ENCODE measurements at places on chromosomes 1 and 21. TPM values are rescaled to one million over a fixed set of nuclear protein-coding genes. Genes with fewer than 3 reads are reported as not detected.

The BARHL2 gene
- not detected for total RNA-seq

The FGGY gene
- total RNA-seq: 39.2 TPM

The ERICH3 gene
- not detected for total RNA-seq

The ADORA1 gene
- total RNA-seq: 4.1 TPM

The TNFSF18 gene
- total RNA-seq: not detected

The TAS1R1 gene
- not detected for total RNA-seq

The HES3 gene
- not detected for total RNA-seq

The CTSE gene
- 85.8 TPM for total RNA-seq

The LRRC7 gene
- not detected for total RNA-seq

GRCh38 chr1:234559902-234560676, 49.9 kb downstream of the IRF2BP2 start:
- H3K4me1 ChIP-seq: no peaks in the 10 kb centered on the region
- no peak overlapping the region for H3K27ac ChIP-seq
- no peak overlapping the region for H3K4me3 ChIP-seq
- no peaks in the 10 kb centered on the region for H3K36me3 ChIP-seq
- DNase-seq: no peak

GRCh38 chr1:218946147-218946546, 227.5 kb upstream of the LYPLAL1 start:
- H3K36me3 ChIP-seq: no peaks in the 10 kb centered on the region
- H3K27ac ChIP-seq: no peak overlapping the region
- H3K27me3 ChIP-seq: no peaks in the 10 kb centered on the region
- no peaks in the 10 kb centered on the region for H3K4me1 ChIP-seq

DNA sequence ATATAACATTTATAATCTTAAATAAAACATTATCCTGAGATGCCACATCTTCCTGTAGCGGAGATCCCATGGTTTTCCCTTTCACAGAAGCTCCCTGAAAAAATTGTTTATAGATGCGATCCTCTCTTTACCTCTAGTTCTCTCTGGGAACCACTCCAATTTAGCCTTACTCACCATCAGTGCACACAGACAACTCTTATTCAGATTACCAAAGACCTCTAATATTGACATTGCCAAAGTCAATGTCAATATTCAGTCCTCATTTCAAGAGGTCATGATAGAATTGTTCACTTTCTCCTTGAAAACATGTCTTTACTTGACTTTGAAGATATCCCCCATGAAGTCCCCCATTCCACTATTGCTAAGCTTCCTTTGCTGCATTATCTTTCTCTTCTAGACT, 248.8 kb downstream of the CTH start:
- H3K27ac ChIP-seq: no peak overlapping the region
- DNase-seq: no peak
- H3K4me1 ChIP-seq: no peaks in the 10 kb centered on the region

GRCh38 chr1:230393722-230394121, 32.4 kb downstream of the PGBD5 start:
- no peaks in the 10 kb centered on the region for H3K27me3 ChIP-seq
- H3K4me3 ChIP-seq: no peak overlapping the region
- H3K27ac ChIP-seq: no peak overlapping the region
- no peak for DNase-seq
- no peaks in the 10 kb centered on the region for H3K36me3 ChIP-seq

GRCh38 chr1:158285756-158286241, 3.9 kb upstream of the CD1C start:
- H3K4me1 ChIP-seq: no peaks in the 10 kb centered on the region
- no peaks in the 10 kb centered on the region for H3K27me3 ChIP-seq
- no peaks in the 10 kb centered on the region for H3K36me3 ChIP-seq

DNA sequence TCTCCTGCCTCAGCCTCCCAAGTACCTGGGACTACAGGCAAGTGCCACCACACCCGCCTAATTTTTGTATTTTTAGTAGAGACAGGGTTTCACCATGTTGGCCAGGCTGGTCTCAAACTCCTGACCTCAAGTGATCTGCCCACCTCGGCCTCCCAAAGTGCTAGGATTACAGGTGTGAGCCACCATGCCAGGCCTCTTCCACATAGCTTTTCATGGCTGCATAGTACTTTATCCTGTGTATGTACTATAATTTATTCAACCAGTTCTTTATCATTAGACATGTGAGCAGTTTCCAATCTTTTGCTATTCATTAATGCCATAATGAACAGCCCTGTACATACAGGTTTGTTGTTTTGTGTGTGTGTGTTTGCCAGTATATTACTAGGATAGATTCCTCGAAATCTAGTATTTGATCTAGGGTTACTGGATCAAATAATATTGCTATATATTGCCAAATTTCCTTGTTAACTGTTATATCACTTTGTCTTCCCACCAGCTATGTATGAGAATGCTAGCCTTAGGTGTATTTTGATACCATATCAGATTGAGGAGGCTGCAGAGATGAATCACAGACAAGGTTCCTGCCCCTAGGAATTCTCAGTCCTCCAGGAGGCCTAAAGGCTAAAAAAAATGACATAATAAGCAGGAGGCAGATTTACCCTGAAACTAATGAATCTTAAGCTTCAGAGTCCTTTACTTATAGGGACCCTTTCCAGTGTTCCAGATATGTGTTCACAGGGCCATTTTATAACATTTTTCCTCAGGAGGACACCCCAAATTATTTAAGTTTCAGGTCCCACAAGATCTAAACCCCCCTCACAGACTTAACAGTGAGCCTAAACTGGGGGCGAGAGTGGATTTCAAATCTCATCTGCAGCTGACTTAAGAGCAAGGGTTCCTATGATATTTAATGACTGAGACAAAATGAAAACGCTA, 2.1 kb upstream of the PDIK1L start:
- H3K4me3 ChIP-seq: no peak overlapping the region
- DNase-seq: no peak
- H3K36me3 ChIP-seq: peaks cover 4% of the 10 kb centered on the region
- H3K27me3 ChIP-seq: no peaks in the 10 kb centered on the region

DNA sequence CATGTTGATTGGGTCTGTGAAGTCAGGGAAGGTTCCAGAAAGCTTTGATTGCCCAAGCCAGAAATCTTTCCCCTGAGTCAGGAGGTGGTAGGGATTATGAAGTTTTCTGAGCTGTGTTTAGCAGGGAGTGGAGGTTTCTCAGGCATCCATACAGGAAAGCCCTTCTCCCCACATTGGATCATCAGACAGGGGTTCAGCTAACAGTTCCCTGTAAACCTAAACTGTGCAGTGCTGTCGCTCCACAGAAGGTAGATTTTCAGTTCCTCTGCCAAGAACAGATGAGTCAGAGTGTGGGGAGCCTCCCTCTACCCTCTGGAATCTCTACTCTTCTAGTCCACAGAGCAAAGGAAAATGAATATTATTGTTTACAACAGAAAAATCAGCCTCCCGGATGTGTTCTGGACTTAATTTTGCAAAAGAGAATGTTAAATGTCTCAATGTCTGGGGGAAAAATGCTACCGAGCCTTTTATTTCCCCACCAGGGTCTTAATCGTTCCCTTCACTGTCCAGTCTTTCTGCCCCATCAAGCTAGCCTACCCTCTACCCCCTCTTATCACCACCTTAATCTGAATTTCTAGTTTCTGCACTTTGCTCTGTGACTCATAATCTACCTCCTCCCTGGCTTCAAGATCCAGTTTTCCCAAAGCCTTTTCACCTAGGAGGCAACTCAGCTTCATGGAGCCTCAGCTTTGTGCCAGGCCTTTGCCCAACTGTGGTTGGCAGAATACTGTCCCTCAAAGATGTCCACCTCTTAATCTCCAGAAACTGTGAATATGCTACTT, 355.6 kb downstream of the PRDM2 start:
- H3K4me3 ChIP-seq: no peak overlapping the region
- H3K4me1 ChIP-seq: no peaks in the 10 kb centered on the region
- H3K27me3 ChIP-seq: no peaks in the 10 kb centered on the region
- no peak for DNase-seq
- H3K36me3 ChIP-seq: no peaks in the 10 kb centered on the region

- no peaks in the 10 kb centered on the region for H3K27me3 ChIP-seq
- no peak overlapping the region for H3K27ac ChIP-seq
- no peaks in the 10 kb centered on the region for H3K36me3 ChIP-seq
- H3K4me1 ChIP-seq: no peaks in the 10 kb centered on the region
- H3K4me3 ChIP-seq: no peak overlapping the region
- DNase-seq: no peak
These were observed 202.7 kb downstream of the KCNK2 start for GRCh38 chr1:215285013-215285800.

GRCh38 chr1:161836018-161836417, 69.9 kb downstream of the ATF6 start:
- no peak overlapping the region for H3K4me3 ChIP-seq
- no peaks in the 10 kb centered on the region for H3K4me1 ChIP-seq
- no peak for DNase-seq
- H3K27ac ChIP-seq: no peak overlapping the region
- H3K36me3 ChIP-seq: peaks cover 23% of the 10 kb centered on the region

- no peaks in the 10 kb centered on the region for H3K27me3 ChIP-seq
- H3K4me1 ChIP-seq: no peaks in the 10 kb centered on the region
These were observed 68.1 kb downstream of the URB2 start for GRCh38 chr1:229694053-229694693.

Measured in upper lobe of right lung (tissue), 1 donor.